ENCODE measurements at places on chromosomes 6 and 20.
A peak's percentile ranks its signal among the peaks of the same experiment; 100 is the strongest.

GRCh38 chr6:111199935-111200334, 112.6 kb downstream of the SLC16A10 start:
- no peak for DNase-seq

DNA sequence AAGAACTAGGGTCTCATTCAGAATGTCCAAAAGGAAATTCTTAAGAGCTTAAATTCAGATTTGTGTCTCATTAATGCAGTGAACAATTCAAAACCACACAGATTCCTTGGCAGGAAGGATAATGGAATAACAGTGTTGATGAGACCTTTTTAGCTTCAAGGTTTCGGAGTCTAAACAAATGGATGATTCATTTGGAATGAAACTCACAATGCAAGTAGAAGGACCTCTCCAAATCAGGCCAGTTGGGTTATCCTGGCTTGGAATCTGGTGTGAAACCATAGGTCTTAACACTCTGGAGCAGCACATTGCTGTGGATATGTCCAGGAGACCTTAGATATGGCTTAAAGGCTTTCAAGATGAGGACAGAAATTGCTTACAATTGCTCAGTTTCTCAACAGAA, 44.9 kb downstream of the KCTD20 start:
- no peak for DNase-seq

DNA sequence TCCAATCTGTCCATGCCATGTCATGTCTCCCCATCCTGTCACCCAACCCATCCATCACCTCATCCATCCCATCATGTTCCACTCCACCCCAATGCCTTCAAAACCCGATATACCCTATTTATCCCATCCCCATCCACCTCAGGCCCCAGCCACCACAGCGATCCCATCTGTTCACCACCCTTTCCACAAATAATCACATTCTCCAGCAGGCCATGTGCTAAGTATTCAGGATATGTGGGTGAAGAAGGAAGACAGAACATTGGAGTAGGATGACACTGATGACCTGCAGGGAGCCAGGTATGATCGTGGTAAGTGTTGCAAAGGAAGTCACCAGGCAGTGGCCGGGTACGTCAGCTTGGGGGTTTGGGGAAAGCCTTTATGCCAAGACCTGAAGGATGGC, 48.8 kb downstream of the NPEPL1 start:
- no peak for DNase-seq

DNA sequence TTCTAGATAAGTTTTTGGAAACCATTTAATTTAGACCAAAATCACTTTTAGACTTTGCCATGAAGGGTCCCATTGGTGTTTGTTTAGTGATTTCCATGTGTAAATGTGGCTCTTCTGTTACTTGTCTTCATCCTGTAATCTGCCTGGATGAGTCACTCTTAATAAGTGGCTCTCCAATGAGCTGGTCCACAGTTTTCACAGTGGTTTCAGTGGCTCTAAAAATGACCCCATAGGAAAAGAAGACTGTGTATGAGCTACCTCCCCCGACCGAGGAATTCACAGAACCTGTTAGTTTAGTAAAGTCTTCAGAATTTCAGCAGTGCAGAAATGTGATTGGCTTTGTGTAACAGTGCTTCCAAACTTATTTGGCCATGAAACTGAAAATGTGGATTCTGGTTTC, 492.0 kb upstream of the MARCKS start:
- no peak for DNase-seq

- no peak for DNase-seq
These were observed 41.8 kb upstream of the TOP1 start for GRCh38 chr20:40986774-40987173.

DNA sequence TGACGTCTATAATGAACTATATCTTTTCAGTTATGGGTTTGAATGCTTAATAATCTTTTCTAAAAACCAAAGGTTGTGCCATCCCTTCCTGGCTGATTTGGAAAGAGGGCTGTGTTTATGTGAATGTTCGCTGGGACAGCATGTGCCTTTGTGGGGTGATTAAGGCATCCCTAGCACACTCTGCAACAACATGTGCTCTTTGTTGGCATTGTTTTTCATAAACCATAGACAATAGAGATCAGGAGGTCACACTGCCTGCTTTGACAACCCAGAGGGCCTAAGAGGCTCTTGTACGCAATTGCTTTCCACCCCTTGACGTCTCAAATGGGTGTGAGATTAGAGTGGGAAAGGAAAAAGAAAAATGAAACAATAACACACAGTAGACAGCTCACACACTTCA, 116.0 kb downstream of the LRRC1 start:
- DNase-seq, result no peak

DNA sequence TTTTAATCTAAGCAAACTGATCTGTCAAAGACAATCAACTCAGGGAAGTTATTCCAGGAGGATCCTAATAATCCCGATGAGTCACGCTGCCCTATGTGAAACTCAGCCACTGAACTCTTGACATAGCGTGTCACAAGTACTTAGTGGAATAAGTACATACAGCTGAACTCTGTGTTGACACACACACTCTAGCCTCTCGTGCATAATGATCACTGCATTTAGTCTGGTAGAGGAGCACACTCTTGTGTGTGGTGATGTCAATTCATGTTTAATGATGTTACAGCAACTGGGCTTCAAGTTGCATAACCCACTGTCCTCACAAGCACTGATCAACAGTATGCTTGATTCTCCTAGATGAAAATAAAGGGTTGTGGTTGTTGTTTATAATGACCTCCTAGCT, 148.3 kb downstream of the HACE1 start:
- DNase-seq, result no peak

GRCh38 chr6:4916954-4917561, 86.8 kb downstream of the RPP40 start:
- no peak for DNase-seq

- DNase-seq, result no peak
These were observed 90.8 kb downstream of the MYLK4 start for GRCh38 chr6:2659882-2660281.

DNA sequence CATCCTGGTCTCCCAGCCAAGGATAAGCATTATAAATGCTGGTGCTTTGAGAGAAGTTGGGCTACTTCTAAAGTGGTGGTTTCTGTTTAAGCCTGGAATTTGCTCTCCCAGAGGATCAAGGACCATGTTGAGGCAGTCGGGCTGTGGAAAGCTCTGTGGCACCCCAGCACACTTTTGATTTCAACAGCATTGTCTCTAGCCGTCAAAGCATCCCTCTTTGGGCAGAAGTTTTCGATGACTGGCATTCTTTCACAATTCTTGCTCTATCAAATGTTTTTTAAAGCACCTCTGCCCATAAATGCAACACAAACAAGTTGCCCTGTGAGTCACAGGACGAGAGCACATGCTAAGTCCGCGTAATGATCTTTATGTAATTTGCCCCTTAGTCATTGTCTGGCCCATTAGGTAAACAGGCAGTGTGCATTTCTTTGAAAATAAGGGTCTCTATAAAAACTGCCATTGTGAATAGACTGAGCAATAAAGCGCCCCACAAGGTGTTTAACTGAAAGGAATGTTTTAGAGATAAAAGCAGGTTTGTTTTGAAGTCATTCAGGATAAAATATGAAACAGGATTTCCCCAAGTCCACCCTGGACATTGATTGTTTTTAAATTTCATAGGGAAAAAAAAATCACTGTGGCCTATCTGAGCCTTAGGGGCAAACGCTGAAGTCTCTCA, 44.7 kb upstream of the FOXQ1 start:
- no peak for DNase-seq

DNA sequence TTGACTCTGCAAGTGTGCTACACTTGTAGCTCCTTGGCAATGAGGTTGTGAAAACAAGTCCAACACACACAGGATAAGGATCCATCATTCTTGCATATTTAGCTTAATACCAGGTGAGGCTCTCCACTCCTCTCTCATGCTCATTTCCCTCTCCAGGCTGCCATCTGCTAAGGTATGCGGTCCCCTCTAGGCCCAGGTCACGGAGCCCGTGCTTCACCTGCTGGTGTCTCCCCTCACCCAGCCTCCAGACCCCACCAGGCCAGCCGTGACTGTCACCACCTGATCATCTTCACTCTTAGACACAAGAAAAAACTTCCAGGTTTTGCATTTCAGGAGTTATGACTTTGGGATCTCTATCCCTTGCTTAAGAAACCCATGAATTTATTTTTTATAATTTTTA, 14.2 kb upstream of the NCR2 start:
- no peak for DNase-seq

GRCh38 chr6:83463886-83464285, 33.0 kb upstream of the ME1 start:
- DNase-seq, result no peak

GRCh38 chr20:33733654-33734576, 2.1 kb downstream of the ZNF341 start:
- DNase-seq, result no peak

DNA sequence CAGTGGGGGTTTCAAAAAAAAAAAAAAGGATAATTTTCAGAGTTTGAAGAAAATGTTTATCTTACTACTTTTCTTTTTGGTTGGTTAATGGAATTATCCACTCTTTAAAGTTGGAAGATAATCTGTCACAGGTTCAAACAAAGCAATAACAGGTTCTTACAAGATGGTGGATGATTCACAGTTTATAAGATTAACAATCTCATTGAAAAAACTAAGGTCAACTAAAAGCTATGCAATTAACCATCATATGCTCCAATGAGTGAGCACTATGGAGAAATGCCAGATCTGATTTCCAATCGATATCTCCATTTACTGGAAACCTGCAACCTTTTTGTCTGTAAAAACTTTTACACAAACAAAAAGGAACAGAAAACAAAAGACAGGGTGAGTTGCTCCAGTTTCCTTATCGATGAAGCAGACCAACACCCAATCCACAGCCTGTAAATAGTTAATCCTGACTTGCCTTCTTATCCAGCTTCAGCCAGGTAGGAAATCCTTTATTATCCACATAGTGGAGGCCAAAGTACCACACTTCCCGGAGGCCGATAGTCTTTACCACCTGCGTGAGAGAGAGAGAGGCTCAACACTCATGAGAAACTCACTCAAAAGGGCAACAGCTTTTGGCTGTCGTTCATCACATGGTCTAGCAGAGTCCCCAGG, 32.4 kb downstream of the EZR start:
- DNase-seq, result no peak

DNA sequence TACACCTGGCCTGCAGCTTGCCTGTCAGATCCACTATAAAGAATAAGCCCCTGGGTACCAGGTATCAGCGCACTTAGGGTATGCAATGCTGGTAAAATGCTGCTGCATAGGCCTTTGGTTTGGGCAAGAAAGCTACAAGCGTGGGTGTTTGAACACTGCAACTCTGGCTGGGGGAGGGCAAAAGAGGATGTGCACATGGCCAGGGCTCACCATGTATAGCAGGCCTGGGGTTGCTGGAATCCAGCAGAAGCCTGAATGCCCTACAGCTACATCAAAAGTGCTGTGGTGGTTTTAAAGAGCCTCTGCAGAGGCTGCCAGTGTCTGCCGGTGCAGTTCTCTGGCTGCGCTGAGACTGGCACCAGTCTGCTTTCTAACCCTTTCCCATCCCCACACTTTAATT, 51.7 kb downstream of the UQCC1 start:
- DNase-seq, result no peak

DNA sequence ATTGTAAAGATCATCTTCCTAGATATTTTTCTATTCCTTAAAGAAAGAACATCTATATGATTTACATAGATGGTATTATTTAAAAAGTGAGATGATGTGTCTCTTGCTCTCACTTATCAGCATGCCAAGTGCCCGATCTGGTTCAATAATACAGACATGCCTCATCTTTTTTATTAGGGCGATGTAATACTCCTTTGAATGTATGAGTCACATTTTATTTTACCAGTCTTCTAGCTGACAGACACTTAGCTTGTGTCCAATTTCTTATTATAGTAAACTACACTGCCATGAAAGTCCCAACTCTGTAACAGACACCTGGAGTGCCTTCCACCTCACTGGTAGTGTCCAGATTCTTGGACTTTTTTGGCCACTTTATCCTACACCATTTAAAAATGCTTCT, 586.6 kb upstream of the BTBD3 start:
- DNase-seq, result no peak

DNA sequence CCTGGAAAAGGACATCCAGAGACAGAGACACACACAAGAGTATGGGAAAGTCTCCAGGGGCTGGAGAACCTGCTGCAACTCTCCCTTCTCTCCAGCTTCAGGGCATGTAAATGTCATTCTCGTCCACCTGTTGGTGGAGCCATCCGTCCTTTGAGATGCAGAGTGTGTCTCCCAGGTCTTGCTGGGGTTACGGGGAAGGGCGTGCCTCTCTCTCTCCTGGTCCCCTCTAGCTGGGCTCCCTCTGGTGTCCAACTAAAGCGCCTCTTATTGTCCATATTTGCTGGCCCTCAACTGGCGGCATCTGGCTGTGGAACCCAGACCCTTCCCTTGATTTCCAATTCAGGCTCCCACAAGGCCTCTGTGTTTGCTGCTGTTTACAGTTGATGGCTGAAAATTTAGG, 244.1 kb downstream of the BMP7 start:
- DNase-seq, result no peak

DNA sequence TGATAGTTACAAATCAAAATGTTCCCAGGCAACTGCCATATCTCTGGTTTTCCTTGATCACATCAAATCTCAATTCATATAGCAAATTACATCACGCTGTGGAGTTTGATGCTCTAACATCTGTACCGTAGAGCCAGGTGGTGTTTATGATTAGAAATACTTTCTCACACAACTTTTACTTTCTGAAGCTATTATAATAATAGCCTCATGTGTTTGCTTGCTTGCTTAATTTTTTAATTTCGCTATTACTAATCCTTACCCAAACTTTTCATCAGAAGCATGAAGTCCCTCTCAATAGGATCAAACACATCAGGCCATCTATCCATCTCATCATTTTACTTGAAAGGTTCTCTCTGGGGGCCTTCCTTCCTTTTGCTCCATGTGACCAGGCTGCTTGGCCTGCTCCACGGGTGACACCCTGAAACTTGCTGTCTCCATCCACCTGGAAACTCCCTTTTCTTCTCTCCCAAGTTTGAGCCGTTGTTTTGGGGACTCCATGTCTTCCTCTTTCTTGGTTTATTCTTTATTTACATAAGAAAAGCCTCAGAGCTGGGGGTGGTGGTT, 75.4 kb downstream of the ADAT2 start:
- DNase-seq, result no peak

DNA sequence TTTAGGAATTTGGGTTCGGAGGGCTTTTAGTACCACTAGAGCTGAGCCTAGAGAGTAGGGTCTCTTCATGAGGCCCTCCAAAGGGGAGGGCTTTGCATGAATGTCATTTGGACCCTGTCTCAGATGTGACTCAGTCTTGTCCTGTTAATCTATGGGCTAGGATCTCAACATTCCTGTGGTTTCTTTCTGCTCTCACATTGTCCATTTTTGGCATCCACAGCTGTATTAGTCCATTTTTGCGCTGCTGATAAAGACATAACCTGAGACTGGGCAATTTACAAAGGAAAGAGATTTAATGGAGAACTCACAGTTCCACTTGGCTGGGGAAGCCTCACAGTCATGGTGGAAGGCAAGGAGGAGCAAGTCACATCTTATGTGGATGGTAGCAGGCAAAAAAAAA, 61.0 kb downstream of the CRYBG1 start:
- DNase-seq, result no peak

- no peak for DNase-seq
These were observed 652.3 kb downstream of the EPHA7 start for GRCh38 chr6:92767101-92767500.

- no peak for DNase-seq
These were observed 265.2 kb upstream of the QKI start for GRCh38 chr6:163149279-163149848.

- DNase-seq, result no peak
These were observed 35.3 kb upstream of the CDKN1A start for GRCh38 chr6:36642913-36643817.

- DNase-seq, result no peak
These were observed 220.3 kb upstream of the LRFN2 start for GRCh38 chr6:40807484-40807883.

- DNase-seq, result peak; percentile 7
These were observed 198.5 kb downstream of the HIVEP2 start for GRCh38 chr6:142746524-142746923.

GRCh38 chr6:80165143-80165542, 58.7 kb downstream of the BCKDHB start:
- no peak for DNase-seq
